ENCODE measurements at places on chromosomes 7 and 10.

DNA sequence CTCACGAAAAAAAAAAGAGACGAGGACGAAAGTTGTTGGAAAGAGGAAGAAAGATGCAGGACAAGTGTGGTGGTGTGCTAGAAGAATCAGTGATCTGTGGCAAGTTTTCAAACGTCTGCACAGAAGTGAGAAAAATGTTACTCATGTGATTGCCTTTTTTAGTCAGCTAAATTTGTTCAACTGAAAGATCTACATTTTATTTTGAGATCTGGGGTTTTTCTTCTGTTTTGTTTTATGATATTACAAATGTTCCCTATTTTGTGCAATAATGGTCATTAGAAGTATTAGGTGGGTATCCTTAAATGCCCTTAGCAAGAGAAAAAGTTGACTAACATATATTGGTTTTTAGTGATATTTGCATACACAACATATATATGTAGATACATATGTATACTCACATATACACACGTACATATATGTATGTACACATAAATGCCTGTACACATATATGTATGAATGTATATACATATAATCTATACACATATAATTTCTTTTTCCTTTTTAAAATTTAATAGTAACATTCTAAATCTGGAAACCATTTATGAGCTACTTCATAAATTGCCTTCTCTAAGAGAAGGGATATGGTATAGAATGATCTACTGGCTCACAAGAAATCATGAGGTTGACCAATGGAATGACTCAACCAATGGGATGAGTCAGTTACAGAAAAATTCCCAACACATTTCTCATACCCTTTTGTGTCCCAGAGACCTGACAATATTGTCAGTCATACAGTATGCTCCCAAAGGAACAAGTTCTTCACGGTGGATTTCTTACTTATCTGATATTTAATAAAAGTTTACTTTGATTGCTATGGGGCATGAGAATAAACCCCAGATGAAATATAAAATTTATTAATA lies 38.4 kb downstream of the SLC39A12 start:
- DNase-seq, result no peak

- no peak for DNase-seq
These were observed 5.6 kb downstream of the POR start for GRCh38 chr7:75920431-75921161.

DNA sequence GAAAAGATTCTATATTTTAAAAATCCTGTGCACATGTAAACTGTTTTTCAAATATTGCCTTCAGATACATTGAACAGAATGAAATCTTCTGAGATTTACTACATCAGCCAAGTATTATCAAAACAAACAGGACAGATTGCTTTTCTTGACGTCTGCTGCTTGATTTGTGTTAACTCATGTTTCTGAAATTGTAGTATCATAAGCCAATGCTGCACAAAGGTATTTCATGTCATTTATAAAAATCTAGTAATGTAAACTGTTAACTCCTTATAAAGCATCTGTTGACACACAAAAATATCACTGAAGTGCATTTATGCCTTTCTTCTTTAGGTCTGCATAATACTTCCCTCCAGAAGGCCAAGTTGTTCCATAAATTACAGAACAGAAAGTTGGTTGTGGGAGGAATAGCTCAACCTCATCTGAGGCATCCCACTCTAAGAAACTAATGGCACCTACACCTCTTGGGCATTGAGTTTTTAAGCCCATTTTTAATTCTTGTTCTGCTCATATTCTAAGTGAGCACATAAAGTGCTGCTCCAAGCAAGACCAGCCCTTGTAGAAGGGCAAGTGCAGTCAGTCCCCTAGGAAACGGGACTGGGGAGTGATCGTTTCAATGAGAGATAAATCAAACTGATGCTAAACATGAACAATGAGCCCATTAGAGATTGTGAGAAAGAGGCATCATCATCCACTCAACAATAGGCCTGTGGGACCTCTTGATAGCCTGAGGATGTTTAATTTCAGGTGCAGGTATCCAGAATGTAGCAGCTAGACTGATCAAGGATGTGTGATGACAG lies 28.5 kb downstream of the CAV1 start:
- no peak for DNase-seq

DNA sequence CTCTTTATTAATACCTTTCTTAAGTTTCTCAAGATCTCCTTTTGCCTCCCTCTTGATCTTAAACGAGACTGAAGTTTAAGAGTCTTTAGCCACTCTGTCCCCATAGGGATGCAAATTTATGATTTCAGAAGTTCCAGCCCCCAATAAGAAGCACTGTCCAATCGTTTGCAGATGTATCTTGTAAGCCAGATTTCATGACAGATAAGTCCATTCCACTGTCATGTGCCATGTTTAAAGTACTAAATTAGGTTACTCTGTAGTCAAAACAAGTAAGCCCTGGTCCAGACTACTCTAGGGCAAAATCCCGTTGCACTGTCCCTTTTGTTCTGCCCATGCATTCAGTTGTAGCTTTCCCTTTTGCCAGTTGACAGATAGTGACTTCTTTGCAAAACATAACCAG lies 157.2 kb upstream of the KAT6B start:
- no peak for DNase-seq

GRCh38 chr7:29976673-29977415 lies 12.8 kb downstream of the SCRN1 start:
- no peak for DNase-seq

GRCh38 chr10:62155054-62155680 lies 113.5 kb downstream of the RTKN2 start:
- DNase-seq, result no peak

- no peak for DNase-seq
These were observed 30.1 kb downstream of the BPGM start for GRCh38 chr7:134676743-134677142.

DNA sequence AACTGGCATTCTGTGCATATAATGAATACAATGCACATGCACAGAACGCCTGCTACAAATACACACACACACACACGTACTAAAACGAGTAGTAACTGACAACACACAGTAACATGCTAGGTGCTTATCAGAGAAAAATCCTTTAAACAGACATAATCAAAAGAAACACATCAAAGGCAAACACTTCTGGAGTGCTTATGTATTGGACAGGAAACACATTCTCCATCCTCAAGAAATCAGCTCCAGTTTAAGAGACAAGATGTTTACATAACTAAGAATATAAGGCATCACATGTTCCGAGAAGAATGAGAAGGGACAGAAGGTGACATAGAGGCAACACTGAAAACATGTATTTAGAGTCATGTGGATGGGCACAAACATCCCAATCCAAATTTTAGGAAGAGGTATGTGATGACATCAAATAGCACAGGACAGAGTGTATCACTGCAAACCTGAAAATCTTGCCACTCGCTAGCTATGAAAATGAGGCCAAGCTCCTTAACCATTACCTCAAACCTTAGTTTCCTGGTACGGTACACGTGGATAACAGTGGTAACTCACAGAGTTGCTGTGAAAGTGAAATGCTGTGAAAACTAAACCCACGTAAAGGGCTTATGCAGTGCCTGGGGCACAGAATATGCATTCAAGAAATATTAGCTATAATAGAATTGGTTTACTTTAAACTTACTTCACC lies 619.6 kb downstream of the PARD3 start:
- DNase-seq, result no peak

GRCh38 chr10:34537629-34538231 lies 277.4 kb downstream of the PARD3 start:
- no peak for DNase-seq

- DNase-seq, result no peak
These were observed 7.2 kb downstream of the LBX1 start for GRCh38 chr10:101221963-101222531.

DNA sequence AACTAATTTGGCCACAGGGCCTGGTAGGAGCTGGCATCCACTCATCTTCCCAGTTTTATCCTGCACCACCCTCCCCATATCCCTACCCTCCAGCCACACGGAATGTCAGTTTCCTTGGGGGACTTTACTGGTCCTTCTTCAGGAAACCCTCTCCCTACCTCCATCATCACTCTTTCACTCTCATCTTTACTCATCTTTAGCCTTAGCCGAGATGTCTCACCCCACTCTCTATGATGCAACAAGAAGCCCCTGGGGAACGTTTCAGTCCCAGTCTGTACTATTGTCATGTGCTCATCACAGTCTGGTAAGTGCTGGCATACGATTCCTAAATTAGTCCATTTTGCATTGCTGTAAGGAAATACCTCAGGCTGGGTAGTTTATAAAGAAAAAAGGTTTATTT lies 34.9 kb upstream of the TMEM248 start:
- no peak for DNase-seq

- DNase-seq, result no peak
These were observed 152.4 kb downstream of the ARID5B start for GRCh38 chr10:62053860-62054259.

DNA sequence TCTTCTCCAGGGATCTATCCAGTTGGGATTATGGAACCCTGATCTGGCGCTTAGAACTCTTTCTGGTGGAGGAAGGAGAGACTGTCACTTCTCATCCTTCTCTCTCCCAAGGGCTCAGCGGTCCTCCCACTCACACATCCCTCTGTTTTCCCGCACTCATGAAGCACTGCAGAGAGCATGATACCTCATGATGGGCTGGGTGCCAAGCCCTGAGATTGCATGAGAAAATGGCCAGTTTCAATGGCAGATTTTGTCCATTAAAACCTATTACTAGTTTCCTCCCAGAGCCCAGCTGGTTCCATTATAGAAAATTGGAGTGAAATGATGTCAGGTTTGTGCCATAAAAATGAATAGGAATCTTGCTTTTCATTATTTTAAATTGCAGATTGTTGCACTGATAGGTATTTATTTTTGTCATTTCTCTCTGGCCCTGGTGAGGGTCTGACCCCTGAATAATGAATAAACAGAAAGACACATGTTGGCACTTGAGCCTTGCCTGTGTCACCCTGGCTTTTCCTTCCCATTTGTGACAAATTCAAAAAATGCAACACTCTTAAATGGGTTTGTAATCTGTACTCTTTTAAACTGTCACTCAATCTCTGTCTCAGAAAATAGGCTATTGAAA lies 1151.1 kb downstream of the TYW1 start:
- no peak for DNase-seq

- no peak for DNase-seq
These were observed 180.5 kb upstream of the ASAH2 start for GRCh38 chr10:50431791-50432190.

DNA sequence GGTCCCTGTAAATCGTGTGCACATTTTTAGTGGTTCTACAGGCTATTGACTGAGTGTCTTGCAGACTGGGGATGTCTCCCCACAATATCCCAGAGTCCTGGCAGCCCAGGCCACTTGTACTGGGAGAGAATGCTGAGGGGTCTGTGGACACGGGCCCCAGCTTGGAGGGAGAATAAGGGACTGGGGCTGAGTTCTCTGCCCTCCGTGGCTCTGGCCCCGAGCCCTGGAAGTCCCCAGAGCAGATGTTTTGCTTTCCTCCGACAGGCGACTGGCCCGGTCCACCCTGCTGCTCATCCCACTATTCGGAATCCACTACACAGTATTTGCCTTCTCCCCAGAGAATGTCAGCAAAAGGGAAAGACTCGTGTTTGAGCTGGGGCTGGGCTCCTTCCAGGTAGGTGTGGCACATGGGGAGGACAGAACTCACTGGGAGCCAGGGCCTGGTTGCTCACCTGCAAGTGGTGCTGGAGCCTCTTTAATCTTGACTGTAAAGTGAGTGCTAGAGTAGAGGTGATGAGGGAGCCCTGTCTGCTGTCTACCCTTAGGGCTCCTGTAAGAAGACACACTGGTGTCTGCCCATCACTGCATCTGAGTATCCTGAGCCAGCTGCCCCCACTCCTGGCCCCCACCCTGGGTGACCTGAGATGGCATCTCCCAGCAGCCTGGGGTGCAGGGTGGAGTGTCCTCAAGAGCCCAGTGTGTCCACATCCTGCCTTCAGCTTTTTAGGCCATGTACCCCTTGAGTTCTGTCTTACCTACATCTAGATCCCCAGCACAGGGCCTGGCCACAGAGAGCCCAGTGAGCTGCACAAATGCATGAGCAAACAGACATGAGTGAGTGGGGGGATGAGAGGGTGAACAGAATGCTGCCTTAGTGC lies 51.1 kb downstream of the ADCYAP1R1 start:
- DNase-seq, result no peak

GRCh38 chr7:25575634-25576033 lies 347.3 kb upstream of the NPVF start:
- DNase-seq, result no peak

GRCh38 chr10:131446171-131446570 lies 134.7 kb upstream of the TCERG1L start:
- DNase-seq, result no peak

DNA sequence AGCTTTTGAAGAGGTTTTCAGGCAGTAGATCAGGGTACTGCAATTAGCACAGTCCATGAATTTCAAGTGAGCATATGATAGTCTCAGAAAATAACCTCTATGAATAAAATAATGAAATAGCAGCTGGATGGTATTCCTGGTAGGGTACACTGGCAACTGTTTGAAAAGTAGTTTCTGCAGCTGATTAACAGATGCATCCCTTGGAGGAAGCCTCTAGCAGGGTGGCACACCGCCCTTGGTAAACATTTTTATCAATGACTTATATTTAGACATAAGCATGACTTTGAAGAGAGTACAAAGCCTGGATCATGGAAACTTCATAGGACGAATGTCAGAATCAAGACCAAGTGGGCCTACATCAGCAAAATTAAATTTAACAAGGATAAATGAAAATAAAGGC lies 26.8 kb downstream of the WNT16 start:
- DNase-seq, result no peak

DNA sequence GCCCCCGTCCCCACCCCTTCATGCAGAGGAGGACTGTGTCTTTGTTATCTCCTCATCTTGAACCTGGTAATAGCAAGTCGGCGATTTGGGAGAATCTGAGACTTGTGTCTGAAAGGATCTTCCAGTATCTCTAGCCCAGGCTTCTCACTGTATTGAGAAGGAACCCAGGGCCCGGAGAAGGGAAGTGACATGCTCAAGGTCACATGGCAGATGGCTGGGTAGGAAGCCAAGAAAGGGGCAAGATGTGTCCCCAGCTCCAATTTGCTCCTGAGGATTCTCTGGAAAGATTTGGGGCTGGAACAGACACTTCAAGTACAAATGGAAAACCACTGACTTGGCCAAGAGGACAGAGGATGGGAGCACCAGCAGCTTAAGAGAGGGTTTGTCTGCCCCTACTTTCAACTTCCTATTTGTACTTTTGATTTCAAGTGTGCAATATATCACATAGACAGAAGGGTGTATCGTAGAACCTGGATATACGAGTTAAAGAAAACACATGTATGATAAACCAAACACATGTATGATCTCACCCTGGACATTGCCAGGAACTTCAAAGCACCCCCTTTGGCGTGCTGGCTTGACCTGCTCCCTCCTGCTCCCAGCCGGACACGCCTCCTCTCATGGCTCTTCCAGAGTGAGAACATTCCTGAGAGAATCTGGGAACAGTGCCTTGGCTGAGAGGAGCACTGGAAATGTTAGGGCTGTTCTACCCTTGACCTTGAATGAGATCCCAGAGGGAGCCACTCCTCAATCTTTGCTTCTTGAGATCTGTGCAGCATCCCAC lies 79.7 kb downstream of the CDH23 start:
- no peak for DNase-seq

All from stimulated activated CD8-positive, alpha-beta memory T cell treated with anti-CD3 and anti-CD28 coated beads, Interleukin-4, amount 100 ng/mL, for 48 hours (primary cell).